ENCODE measurements at places on chromosomes 1 and 21.
A peak's percentile ranks its signal among the peaks of the same experiment; 100 is the strongest.

DNA sequence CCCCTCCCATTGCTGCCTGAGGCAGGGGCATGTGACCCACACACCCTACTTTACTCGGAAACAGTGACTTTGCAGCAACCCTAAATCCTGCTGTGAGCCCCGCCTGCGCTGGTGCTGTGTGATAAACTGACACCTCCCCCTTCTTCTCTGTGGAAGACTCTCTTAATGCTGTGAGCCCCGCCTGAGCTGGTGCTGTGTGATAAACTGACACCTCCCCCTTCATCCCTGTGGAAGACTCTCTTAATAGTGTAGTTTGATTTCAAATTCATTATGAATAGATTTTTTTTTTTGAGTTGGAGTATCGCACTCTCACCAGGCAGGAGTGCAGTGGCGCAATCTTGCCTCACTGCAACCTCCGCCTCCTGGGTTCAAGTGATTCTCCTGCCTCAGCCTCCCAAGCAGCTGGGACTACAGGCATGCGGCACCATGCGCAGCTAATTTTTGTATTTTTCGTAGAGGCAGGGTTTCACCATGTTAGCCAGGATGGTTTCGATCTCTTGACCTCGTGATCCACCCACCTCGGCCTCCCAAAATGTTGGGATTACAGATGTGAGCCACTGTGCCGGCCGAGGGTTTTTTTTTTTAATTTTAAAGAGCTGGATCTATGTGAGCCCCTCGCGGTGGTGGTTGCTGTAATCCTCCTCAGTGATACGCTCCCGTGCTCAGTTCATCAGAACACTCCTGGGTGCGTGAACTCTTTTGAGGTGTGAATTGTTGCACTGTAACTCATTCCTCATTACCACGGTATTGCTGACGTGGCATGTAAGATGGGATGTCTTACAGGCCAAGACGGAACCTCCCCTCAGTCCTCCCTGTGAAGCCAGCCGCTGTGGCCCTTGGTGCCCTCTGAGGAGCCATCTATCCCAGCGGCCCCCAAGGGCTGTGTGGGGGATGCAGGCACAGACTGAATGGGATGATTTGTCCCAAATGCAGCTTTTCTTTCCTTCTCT is 60.3 kb downstream of the GALNT2 start:
- DNase-seq, result peak; percentile 46

GRCh38 chr1:219144658-219145315 is 28.9 kb upstream of the LYPLAL1 start:
- no peak for DNase-seq

DNA sequence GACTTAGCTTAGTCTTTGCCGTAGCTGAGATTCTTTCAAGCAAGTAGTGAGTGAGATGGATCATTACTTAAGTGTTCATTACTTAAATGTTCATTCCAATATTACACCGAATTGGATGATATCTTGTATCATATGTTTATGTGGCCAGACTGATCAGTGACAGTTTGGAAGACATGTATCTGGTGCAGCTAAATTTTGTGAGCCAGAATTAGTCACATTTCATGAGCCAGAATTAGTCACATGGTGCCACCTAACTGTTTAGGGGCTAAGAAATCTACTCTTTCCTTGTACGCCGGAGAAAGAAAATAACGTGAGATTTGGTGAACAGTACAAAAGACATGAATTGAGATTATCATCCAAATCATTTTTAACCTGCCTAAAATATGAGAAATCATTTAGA is 355.6 kb downstream of the USP25 start:
- no peak for DNase-seq

GRCh38 chr1:23947366-23947765 is 12.3 kb upstream of the PNRC2 start:
- DNase-seq, result no peak
